ENCODE measurements at places on chromosomes 2 and 18. TPM values are rescaled to one million over a fixed set of nuclear protein-coding genes. Genes with fewer than 3 reads are reported as not detected.
A peak's percentile ranks its signal among the peaks of the same experiment; 100 is the strongest.

- DNase-seq = no peak
Observed at GRCh38 chr18:31723639-31723989, 37.1 kb downstream of the SLC25A52 start.

The TBC1D8 gene
- total RNA-seq = 64.9 TPM

DNA sequence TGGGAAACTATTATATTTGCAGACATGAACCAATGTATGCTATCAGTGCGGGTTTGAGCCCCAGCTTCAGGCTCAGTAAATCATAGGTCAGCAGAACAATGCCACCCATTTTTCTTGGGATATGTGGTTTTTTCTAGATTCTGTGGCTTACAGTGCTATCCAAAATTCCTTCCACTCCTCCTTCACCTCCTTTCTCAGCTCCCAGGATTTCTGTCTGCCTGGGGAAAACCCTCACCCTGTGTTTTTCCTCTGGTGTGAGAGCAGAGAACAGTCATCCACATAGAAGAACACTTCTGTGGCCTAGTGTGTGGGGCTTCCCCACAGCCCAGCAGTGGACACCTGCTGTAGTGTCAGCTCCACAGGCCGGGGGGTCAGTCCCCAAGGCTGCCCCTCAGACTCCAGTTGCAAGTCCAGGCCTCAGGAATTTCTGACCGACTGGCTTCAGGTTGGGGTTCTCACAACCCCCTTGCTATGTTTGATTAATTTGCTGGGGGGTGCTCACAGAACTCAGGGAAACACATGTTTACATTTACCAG, 238.2 kb downstream of the LDLRAD4 start:
- peak; percentile 45 for DNase-seq

GRCh38 chr18:22223254-22223964, 54.0 kb downstream of the GATA6 start:
- peak; percentile 84 for DNase-seq

The SRD5A2 gene
- not detected for total RNA-seq

- no peak for DNase-seq
Observed at GRCh38 chr2:82128051-82128450, 1823.5 kb upstream of the LRRTM1 start.

Data from suprapubic skin (tissue), 4 donors.